ENCODE measurements at places on chromosomes 7 and 10.
A peak's percentile ranks its signal among the peaks of the same experiment; 100 is the strongest.

GRCh38 chr7:1945558-1945957 is 275.5 kb downstream of the ELFN1 start:
- no peak for DNase-seq

- peak; percentile 75 for DNase-seq
These were observed 30.2 kb upstream of the ABI1 start for GRCh38 chr10:26890956-26891355.

- DNase-seq = no peak
These were observed 30.3 kb upstream of the CREB3L2 start for GRCh38 chr7:138032186-138032585.

- no peak for DNase-seq
These were observed 473.1 kb upstream of the PODXL start for GRCh38 chr7:132029369-132030085.
